ENCODE measurements at places on chromosomes 12 and 14. TPM values are rescaled to one million over a fixed set of nuclear protein-coding genes. Genes with fewer than 3 reads are reported as not detected.

DNA sequence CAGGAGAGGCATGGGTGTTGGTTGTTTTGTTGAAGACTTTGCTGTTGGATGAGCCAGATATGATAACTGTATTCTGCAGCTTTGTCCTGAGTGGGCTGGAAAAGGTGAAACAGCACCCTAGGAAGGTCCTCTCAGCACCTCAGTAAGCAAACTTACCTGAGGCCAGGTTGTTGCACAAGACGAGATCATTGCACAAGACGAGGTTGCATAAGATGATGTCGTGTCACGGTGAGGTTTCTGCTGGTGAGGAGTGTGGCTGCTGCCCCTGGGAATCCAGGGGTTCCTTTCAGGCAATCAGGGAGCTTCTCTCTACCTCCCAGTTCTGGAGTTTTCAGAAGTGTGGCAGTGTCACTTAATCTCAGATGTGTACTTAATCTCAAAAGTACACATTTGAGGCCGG is 85.6 kb downstream of the GLT1D1 start:
- H3K4me1 ChIP-seq, result no peaks in the 10 kb centered on the region
- no peak overlapping the region for H3K27ac ChIP-seq
- no peaks in the 10 kb centered on the region for H3K27me3 ChIP-seq
- DNase-seq, result no peak
- H3K4me3 ChIP-seq, result no peak overlapping the region
- no peaks in the 10 kb centered on the region for H3K36me3 ChIP-seq

DNA sequence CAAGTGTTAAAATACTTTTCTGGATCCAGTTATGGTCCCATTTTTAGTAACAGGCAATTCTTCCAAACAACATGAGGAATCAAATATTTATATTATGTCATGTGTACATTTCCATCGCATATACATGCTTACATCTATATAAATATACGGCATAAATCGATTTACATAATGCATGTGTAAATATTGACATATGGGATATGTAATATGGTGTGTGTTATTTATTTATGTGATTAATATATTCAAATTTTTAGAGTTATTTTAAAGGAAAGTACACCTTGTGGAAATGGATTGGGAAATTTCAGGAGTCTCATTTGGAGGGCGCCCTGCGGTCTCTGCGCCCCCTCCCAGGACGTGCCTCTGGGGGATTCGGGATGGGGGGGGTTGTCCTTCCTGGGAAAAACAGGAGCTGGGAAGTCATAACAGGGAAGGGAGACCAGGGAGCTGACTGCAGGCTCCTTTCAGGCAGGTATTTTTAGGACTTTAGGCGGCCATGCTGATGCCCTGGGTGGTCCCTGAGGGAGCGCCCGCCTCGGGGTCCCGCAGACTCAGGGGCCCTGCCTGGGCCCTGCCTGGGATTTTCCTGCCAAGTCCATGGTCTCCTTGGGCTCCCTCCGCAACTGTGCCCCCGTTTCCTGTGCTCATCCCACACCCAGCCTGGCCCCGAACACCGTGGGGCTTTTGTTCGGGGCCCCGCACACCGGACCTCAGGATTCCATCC is 82.7 kb upstream of the SFSWAP start:
- H3K27ac ChIP-seq, result no peak overlapping the region
- no peaks in the 10 kb centered on the region for H3K36me3 ChIP-seq
- no peaks in the 10 kb centered on the region for H3K4me1 ChIP-seq
- DNase-seq, result no peak

DNA sequence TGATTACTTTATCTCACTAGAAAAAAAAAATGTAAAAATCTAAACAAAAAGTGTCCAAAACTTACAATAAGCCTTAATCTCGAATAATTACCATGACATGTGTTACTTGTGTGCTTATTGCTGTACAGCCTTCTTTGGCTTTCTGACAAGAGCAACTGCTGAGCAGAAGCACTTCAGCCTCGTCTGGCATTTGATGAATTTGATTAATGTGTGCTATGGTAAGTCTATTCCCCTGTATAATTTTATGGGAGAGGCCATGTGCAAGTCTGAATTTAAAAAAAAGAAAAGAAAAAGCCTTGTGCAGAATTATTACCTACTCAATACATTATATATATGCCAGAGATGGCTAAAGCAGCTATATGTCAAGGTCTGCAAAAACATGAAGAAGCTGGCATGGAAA is 113.9 kb downstream of the AEBP2 start:
- no peaks in the 10 kb centered on the region for H3K36me3 ChIP-seq
- no peak overlapping the region for H3K27ac ChIP-seq
- H3K27me3 ChIP-seq, result no peaks in the 10 kb centered on the region
- no peak overlapping the region for H3K4me3 ChIP-seq
- H3K4me1 ChIP-seq, result no peaks in the 10 kb centered on the region

CELA1 gene
- not detected for total RNA-seq

DNA sequence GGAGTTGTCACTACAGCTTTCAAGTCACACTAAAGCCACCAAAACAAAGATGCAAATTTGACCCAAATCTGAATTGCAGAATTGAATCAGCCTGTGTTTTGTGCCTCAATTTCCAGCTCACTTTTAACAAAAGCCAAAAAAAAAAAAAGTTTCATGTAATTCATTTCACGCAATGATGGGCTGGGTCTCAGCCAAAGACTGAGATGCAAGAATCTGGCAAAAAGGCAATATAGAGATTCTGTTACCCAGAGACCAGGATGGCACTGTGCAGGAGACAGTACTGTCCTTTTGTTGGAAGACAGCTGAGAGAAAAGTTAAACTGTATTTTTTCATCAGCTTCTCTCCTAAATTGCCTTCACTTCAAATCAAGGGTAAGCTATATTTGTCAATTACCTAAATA is 205.7 kb upstream of the NPAS3 start:
- H3K27ac ChIP-seq, result no peak overlapping the region
- no peaks in the 10 kb centered on the region for H3K27me3 ChIP-seq
- no peaks in the 10 kb centered on the region for H3K36me3 ChIP-seq
- no peaks in the 10 kb centered on the region for H3K4me1 ChIP-seq

DNA sequence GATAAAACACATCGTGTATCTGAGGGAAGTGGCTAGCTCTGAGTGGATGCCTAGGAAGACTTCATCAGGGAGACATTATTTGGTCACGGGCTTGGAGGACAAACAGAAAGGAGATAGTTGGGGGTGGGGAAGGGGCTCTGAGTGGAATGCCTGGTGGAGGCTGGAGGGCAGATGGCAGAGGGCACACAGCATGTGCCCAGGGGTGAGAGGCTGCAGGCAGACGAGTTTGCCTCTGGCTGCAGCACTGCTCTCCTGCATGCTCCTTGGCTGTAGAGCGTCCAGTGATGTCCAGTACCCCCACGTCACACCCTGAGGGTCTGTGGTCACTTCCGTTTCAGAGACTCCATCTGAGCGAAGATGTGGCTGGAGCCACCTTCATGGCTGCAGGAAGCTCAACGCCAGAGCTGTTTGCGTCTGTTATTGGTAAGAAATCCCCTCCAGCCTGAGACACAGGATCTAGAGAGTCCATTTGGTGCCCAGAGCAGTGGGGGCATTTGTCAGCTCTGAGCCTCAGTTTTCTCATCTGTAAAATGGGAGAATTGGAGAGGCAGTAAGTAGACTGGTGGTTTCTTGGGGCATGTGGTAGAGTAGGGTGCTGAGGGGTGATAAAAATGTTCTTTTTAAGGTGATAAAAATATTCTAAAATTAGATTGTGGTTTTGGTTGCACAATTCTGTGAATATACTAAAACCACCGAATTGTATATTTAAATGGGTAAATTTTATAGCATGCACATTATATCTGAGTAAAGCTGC is 71.7 kb upstream of the RIN3 start:
- no peaks in the 10 kb centered on the region for H3K4me1 ChIP-seq
- H3K4me3 ChIP-seq, result no peak overlapping the region
- no peaks in the 10 kb centered on the region for H3K36me3 ChIP-seq
- peaks cover 3% of the 10 kb centered on the region for H3K27me3 ChIP-seq

- no peak overlapping the region for H3K27ac ChIP-seq
- no peak for DNase-seq
- no peaks in the 10 kb centered on the region for H3K4me1 ChIP-seq
- H3K36me3 ChIP-seq, result no peaks in the 10 kb centered on the region
- H3K4me3 ChIP-seq, result no peak overlapping the region
Observed at GRCh38 chr12:115870021-115870420, 407.5 kb downstream of the MED13L start.

- H3K4me1 ChIP-seq, result no peaks in the 10 kb centered on the region
- no peaks in the 10 kb centered on the region for H3K36me3 ChIP-seq
- no peak overlapping the region for H3K27ac ChIP-seq
- no peak for DNase-seq
- H3K4me3 ChIP-seq, result no peak overlapping the region
- H3K27me3 ChIP-seq, result peaks cover 55% of the 10 kb centered on the region
Observed at GRCh38 chr12:57473886-57474285, 5.8 kb downstream of the ARHGAP9 start.

DNA sequence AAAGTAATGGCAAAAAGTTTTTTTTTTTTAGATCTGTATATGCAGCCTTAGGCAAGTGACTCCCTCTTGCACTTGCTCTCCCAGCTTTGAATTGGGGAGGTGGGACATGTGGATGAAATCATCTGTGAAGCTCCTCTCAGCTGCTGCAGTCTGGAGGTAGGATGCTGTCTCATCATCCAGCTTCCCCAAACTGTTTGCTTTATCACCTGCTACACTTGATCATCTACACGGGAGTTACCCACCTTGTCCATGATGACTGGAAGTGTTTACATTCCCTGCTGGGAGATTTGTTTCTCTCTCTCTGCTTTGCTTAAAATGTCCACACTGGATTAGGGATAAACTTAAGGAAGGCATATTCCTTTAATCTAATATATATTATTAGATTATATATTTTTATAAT is 8.5 kb upstream of the FGF23 start:
- no peak for DNase-seq
- no peak overlapping the region for H3K4me3 ChIP-seq
- H3K27me3 ChIP-seq, result no peaks in the 10 kb centered on the region
- H3K36me3 ChIP-seq, result no peaks in the 10 kb centered on the region
- H3K27ac ChIP-seq, result no peak overlapping the region
- no peaks in the 10 kb centered on the region for H3K4me1 ChIP-seq
